ENCODE measurements at places on chromosomes 2 and 18.

DNA sequence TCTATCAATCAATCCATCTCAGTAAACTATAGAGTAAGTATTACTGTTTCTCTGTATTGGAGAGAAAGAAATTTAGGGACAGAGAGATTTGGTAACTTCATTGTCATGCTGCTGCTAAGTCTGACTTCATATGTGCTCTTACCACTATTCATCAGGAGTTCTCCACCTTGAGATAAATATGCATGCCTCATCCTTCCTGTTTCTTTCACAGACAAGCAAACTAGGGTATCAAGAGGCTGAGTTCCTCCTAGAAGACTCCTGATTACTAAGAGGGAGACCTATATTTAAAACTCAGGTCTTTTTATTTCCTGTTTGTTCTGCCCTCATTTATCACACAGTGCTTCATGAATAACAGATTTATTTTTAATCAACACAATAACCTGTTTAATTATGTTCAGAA is 34.1 kb downstream of the RIT2 start:
- DNase-seq = no peak

DNA sequence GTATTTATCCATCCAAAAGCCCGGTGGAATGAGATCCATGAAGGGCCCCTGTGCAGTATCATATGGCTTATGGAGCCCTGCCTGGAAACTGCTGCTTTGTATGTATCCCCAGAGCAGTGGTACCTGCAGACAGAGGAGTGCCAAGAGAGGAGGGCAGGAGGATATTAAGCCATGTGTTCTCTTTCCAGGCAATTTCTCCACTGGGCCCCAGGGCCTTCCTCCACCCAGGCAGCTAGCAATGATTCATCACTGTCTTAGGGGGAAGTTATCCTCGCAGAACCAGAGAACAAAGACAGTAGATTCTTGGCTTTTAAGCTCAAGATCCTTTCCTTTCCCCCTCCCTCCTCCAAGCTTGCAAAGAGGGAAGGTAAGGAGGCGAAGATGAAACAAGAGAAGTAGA is 98.1 kb downstream of the LRRC30 start:
- no peak for DNase-seq

- no peak for DNase-seq
Measured at GRCh38 chr2:134500211-134500935, 218.4 kb downstream of the TMEM163 start.

- peak; percentile 58 for DNase-seq
Measured at GRCh38 chr18:69250305-69251151, 150.2 kb upstream of the DOK6 start.

DNA sequence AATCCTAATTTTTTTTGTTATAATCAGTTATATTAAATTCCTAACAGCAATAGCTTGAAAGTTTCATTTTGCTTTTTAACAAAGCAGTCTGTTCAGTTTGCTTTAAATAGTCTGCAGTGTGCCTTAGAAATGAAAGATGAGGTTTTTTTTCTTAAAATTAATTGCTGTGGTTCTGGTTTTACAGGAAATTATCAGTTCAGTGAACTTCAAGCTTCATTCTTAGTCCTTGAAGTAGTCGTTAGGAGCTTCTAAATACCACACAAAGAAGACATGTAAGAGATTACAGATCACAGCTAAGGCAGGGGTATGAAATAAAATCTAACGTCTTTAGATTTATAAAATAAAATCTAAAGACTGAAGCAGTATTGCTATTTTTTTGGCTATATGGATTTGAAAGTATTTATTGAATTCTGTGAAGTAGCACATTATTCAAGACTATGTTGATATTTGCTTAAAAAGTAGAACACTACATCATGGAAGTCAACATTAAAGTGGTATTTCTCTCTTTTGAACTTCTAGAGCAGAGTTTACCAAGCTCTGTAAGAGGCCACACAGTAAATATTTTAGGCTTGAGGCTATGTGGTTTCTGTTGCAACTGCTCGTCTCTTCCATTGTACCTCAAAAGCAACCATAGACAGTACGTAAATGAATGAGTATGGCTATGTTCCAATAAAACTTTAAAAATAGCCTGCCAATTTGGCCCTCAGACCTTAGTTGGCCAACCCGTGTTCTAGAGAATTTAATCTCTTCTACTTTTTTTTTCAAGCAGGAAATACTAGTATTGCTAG is 81.5 kb upstream of the STON1 start:
- peak; percentile 67 for DNase-seq

GRCh38 chr2:234970477-234970882 is 18.7 kb downstream of the SH3BP4 start:
- DNase-seq = no peak

GRCh38 chr2:126664639-126665038 is 8.7 kb downstream of the GYPC start:
- DNase-seq = no peak

DNA sequence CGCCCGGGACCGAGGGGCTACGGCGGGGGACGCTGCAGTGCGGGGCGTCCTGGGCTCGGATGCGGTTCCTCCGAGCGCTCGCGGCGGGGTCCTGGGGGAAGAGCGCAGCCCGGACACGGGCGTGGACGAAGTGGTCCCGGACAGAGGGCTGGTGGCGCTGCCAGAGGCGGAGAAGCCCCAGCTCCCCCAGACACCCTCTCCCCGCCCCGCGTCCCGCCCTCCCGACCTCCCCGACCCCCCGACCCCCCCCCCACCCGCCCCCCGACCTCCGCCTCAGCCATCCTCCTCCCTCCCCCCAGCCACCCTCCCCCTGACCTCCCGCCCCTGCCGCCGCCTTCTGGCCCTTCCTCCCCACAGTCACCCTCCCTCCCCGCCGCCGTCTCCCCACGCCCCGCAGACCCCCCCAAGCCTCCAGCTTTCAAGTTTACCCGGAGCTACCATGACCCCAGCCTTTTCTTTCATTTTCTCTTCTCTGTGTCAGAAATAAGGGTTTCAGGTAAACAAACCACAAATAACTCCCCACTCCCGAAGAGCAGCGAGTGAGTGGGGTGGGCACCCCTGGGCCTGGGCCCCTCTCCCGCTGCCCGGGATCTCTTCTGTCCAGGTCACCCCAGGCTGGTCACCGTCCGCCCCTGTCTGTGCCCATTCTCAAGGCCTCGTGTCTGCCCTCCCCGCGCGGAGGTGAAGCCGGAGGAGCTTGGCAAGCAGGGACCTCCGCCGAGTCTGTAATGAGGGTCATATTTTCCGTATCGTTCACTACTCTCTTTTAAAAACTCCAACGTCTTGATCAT is 5.1 kb downstream of the NFATC1 start:
- no peak for DNase-seq

GRCh38 chr2:53087262-53087873 is 680.2 kb upstream of the CHAC2 start:
- DNase-seq = no peak

- no peak for DNase-seq
Measured at GRCh38 chr2:196959281-196959680, 32.8 kb upstream of the PGAP1 start.

- DNase-seq = no peak
Measured at GRCh38 chr2:176978921-176979320, 233.7 kb upstream of the HNRNPA3 start.

- DNase-seq = no peak
Measured at GRCh38 chr2:23658466-23658942, 268.4 kb downstream of the ATAD2B start.

- DNase-seq = no peak
Measured at GRCh38 chr2:72576459-72576858, 249.4 kb downstream of the EXOC6B start.

DNA sequence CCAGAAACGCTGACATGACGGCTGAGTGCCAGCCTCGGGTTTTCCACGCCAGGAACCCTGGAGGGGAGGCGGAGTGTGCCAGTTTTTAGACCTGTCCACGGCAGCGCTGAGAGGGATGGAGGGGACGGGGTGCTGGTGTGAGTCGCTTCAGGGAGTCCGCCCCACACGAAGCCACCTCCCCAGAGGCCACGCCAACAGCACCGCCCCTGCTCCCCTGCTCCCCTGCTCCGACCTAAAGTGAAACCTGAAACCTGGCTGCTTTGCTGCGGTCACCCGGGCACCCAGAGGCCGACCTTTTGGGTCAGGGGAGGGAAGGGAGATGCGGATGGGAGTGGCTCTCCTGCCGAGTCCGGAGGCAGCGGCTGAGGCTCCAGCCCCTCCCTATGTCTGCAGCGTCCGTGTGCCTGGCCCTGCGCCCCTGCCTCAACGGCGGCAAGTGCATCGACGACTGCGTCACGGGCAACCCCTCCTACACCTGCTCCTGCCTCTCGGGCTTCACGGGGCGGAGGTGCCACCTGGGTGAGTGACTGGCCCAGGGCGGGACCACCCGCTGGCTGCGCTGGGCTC is 38.1 kb downstream of the SNED1 start:
- DNase-seq = no peak

Measured in AG08395 (cell line).